ENCODE measurements at places on chromosomes 7 and 10. TPM values are rescaled to one million over a fixed set of nuclear protein-coding genes. Genes with fewer than 3 reads are reported as not detected.

Gene TUBGCP2
- 40.3 TPM for polyA plus RNA-seq

Gene STEAP1B
- not detected for polyA plus RNA-seq

Gene NACAD
- 1.2 TPM for polyA plus RNA-seq

Gene CFAP43
- not detected for polyA plus RNA-seq

Gene SHH
- polyA plus RNA-seq, result 3.5 TPM

Gene HOXA11
- not detected for polyA plus RNA-seq

Gene SDK1
- 1.6 TPM for polyA plus RNA-seq

Gene LAMB1
- polyA plus RNA-seq, result 68.7 TPM

Gene TMEM139
- polyA plus RNA-seq, result 5.3 TPM

Gene NYAP1
- not detected for polyA plus RNA-seq

Gene CELF2
- 6.4 TPM for polyA plus RNA-seq

Gene ACTR3C
- 7.0 TPM for polyA plus RNA-seq

Gene STAG3
- polyA plus RNA-seq, result 8.8 TPM

GRCh38 chr10:94049911-94050310 lies 56.2 kb downstream of the PLCE1 start:
- no peaks in the 10 kb centered on the region for H3K27me3 ChIP-seq
- no peaks in the 10 kb centered on the region for H3K4me1 ChIP-seq
- peak; percentile 21 for DNase-seq
- H3K36me3 ChIP-seq, result no peaks in the 10 kb centered on the region
- no peak overlapping the region for H3K4me3 ChIP-seq
- no peak overlapping the region for H3K27ac ChIP-seq

- peak overlapping the region; percentile 61 for H3K4me3 ChIP-seq
- H3K36me3 ChIP-seq, result no peaks in the 10 kb centered on the region
- DNase-seq, result peak; percentile 30
- peaks cover 97% of the 10 kb centered on the region for H3K27me3 ChIP-seq
- H3K4me1 ChIP-seq, result peaks cover 57% of the 10 kb centered on the region
These were observed 1.8 kb downstream of the EBF3 start for GRCh38 chr10:129962031-129962871.

DNA sequence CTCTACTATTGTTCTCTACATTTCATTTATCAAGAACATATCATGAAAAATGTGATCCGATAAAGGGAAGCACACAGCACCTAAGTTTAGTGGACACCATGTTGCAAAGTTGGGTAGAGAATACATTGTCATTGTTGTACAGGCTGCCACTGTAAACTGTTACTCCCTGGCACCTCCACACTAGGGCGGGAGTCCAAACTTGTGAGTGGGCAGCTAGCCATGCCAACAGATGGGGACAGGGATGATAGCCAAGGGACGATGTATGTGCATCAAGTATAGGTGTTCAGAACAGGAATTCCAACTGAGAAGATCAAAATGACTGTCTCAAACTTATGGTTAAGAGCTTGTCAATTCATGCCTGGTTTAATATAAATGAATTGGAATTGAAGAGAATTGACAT lies 31.1 kb upstream of the COMMD3 start:
- H3K4me1 ChIP-seq, result no peaks in the 10 kb centered on the region
- no peak for DNase-seq
- no peaks in the 10 kb centered on the region for H3K27me3 ChIP-seq
- no peak overlapping the region for H3K4me3 ChIP-seq

GRCh38 chr7:134339475-134339874 lies 22.7 kb upstream of the SLC35B4 start:
- DNase-seq, result no peak
- H3K4me1 ChIP-seq, result no peaks in the 10 kb centered on the region
- H3K36me3 ChIP-seq, result no peaks in the 10 kb centered on the region
- H3K4me3 ChIP-seq, result no peak overlapping the region

DNA sequence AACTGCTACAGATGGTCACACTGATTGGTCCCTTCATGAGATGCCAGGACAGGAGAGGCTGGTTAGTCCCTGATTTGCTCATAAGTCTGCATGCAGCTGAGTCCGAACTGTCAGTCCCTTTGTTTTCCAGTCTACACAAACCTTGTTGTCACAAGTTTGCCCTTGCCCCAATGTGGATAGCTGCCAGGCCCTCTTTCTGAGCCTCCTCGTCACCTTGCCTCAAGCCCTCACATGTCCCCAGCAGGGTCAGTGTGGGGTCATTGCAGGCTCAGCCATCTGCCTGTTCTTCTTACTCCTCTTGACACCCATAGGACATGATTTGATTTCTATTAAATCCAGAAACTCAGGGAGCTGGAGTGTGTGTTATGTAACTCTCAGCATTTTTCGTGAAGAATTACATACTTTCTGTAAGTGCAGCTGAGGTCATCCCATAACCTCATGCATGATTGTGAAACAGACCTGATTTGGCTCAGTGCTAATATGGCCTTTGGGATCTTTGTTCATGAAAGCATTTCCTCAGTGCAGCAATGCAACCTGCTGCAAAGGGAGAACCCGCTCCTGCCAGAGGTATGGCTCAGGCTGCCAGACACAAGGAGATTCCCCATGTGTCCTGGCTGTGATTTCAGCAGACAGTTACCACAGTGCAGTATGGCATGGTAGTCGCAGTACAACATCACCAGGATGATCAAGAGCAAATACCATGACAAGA lies 70.0 kb upstream of the ZMIZ2 start:
- peaks cover 99% of the 10 kb centered on the region for H3K36me3 ChIP-seq
- no peak overlapping the region for H3K4me3 ChIP-seq
- DNase-seq, result no peak
- peaks cover 15% of the 10 kb centered on the region for H3K4me1 ChIP-seq

GRCh38 chr10:34786464-34786863 lies 28.6 kb downstream of the PARD3 start:
- peaks cover 23% of the 10 kb centered on the region for H3K4me1 ChIP-seq
- no peak for DNase-seq
- no peaks in the 10 kb centered on the region for H3K36me3 ChIP-seq
- H3K4me3 ChIP-seq, result no peak overlapping the region
- H3K27me3 ChIP-seq, result no peaks in the 10 kb centered on the region

GRCh38 chr7:77498659-77499379 lies 38.3 kb upstream of the PTPN12 start:
- H3K4me1 ChIP-seq, result no peaks in the 10 kb centered on the region
- no peak overlapping the region for H3K4me3 ChIP-seq
- no peaks in the 10 kb centered on the region for H3K27me3 ChIP-seq
- no peak overlapping the region for H3K27ac ChIP-seq
- no peak for DNase-seq

DNA sequence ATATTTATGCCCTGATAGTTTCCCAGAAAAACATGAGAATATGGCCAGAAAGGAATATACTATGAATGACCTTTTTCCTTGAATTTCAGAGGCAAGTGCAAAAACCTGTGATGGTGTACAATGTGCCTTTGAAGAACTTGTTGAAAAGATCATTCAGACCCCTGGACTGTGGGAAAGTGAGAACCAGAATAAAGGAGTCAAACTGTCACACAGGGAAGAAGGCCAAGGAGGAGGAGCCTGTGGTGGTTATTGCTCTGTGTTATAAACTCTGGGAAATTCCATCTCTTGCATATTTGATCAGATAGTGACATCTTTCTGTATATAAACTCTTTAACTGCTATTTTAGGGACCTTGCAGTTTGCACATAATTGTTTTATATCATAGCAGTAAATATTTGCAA lies 33.7 kb downstream of the RAB18 start:
- no peak overlapping the region for H3K27ac ChIP-seq
- no peak for DNase-seq
- no peaks in the 10 kb centered on the region for H3K27me3 ChIP-seq
- peaks cover 71% of the 10 kb centered on the region for H3K36me3 ChIP-seq
- no peaks in the 10 kb centered on the region for H3K4me1 ChIP-seq

- no peaks in the 10 kb centered on the region for H3K27me3 ChIP-seq
- DNase-seq, result no peak
- H3K27ac ChIP-seq, result peak overlapping the region; percentile 59
- H3K36me3 ChIP-seq, result no peaks in the 10 kb centered on the region
These were observed 5.0 kb downstream of the LDB3 start for GRCh38 chr10:86673216-86673826.

GRCh38 chr7:108007261-108007660 lies 4.3 kb upstream of the LAMB1 start:
- no peak for DNase-seq
- H3K4me3 ChIP-seq, result no peak overlapping the region
- H3K27ac ChIP-seq, result no peak overlapping the region
- peaks cover 24% of the 10 kb centered on the region for H3K4me1 ChIP-seq

DNA sequence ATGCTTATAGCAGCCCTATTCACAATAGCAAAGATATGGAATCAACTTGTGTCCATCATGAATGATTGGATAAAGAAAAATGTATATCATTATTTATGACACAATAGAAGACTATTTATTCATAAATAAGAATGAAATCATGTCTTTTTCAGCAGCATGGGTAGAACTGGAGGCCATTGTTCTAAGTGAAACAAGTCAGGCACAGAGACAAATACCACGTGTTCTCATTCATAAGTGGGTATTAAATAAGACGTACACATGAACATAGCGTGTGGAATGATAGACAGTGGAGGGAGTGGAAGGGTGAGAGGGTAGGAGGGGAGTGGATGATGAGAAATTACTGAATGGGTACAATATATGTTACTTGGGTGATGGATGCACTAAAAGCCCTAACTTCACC lies 762.4 kb downstream of the REEP3 start:
- H3K27ac ChIP-seq, result no peak overlapping the region
- no peak overlapping the region for H3K4me3 ChIP-seq
- no peaks in the 10 kb centered on the region for H3K36me3 ChIP-seq
- no peaks in the 10 kb centered on the region for H3K27me3 ChIP-seq

- H3K4me1 ChIP-seq, result peaks cover 10% of the 10 kb centered on the region
- no peaks in the 10 kb centered on the region for H3K36me3 ChIP-seq
- no peak for DNase-seq
- H3K4me3 ChIP-seq, result no peak overlapping the region
- H3K27ac ChIP-seq, result no peak overlapping the region
These were observed 40.4 kb downstream of the RASGEF1A start for GRCh38 chr10:43226441-43226840.

GRCh38 chr7:99618726-99619125 lies 2.0 kb downstream of the ZSCAN25 start:
- H3K36me3 ChIP-seq, result peaks cover 55% of the 10 kb centered on the region
- no peak for DNase-seq
- H3K27ac ChIP-seq, result no peak overlapping the region

DNA sequence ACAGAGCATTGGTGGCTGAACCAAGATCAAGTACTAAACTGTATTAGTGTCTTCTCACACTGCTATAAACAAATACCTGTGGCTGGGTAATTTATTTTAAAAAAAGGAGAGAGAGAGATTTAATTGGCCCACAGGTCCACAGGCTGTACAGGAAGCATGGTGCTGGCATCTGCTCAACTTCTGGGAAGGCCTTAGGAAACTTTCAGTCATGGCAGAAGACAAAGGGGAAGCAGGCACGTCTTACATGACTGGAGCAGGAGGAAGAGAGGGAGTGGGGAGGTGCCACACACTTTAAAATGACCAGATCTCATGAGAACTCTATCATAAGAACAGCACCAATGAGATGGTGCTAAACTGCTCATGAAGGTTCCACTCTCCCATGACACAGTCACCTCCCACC lies 95.2 kb upstream of the JCAD start:
- H3K27me3 ChIP-seq, result no peaks in the 10 kb centered on the region
- no peaks in the 10 kb centered on the region for H3K36me3 ChIP-seq
- H3K27ac ChIP-seq, result no peak overlapping the region

GRCh38 chr10:45444976-45445898 lies 71.2 kb downstream of the ALOX5 start:
- DNase-seq, result no peak
- H3K36me3 ChIP-seq, result no peaks in the 10 kb centered on the region
- H3K27me3 ChIP-seq, result no peaks in the 10 kb centered on the region
- H3K4me1 ChIP-seq, result no peaks in the 10 kb centered on the region
- no peak overlapping the region for H3K27ac ChIP-seq

DNA sequence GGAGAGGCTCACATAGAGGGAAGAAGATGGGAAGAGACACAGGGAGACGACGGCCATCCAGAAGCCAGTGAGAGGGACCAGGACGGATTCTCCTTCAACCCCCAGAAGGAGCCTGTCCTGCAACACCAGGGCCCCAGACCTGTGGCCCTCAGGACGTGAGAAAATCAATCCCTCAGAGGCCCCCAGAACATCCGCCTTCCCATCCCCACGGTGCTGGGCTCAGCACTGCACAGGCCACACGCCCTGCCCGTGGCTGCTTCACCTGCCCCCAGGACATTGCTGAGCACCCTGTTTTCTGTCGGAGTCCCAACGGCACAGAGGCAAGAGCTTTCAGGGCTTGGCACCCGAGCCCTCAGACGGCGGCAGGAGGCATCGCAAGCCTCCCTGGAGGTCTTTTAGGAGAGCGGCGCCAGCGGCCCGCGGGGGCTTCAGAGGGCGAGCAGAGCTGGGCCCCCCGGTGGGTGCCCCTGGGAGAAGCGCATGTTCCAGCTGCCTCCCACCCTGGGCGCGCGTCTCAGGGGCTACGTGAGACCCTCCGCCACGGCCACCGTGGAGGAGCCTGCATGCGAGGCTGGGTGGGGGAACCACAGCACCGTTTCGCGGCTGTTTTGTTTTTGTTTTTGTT lies 42.8 kb downstream of the PDGFA start:
- no peak overlapping the region for H3K4me3 ChIP-seq
- no peak overlapping the region for H3K27ac ChIP-seq
- H3K36me3 ChIP-seq, result no peaks in the 10 kb centered on the region
- H3K27me3 ChIP-seq, result no peaks in the 10 kb centered on the region
- H3K4me1 ChIP-seq, result peaks cover 13% of the 10 kb centered on the region

GRCh38 chr7:23331132-23331531 lies 32.0 kb downstream of the MALSU1 start:
- no peak overlapping the region for H3K27ac ChIP-seq
- H3K27me3 ChIP-seq, result peaks cover 14% of the 10 kb centered on the region
- H3K4me1 ChIP-seq, result peaks cover 41% of the 10 kb centered on the region
- no peaks in the 10 kb centered on the region for H3K36me3 ChIP-seq
- no peak overlapping the region for H3K4me3 ChIP-seq

GRCh38 chr10:58291538-58292174 lies 22.7 kb downstream of the CISD1 start:
- H3K27me3 ChIP-seq, result no peaks in the 10 kb centered on the region
- no peaks in the 10 kb centered on the region for H3K36me3 ChIP-seq
- no peak overlapping the region for H3K4me3 ChIP-seq
- H3K27ac ChIP-seq, result no peak overlapping the region

DNA sequence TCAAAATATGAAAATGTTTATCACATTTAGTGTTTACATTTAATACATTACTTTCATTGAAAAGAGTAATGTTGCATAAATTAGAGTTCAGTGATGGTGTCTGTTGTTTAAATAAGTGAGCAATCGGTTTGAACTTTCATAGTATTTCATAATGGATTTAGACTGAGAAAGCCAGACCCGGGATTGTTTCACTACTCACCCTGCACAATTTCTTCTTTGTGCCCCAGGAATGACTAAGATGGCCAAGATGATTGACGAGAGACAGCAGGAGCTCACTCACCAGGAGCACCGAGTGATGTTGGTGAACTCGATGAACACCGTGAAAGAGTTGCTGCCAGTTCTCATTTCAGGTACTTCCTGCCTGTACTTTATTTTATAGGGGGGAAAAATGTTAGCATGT lies 74.6 kb downstream of the VCL start:
- DNase-seq, result no peak
- no peak overlapping the region for H3K4me3 ChIP-seq
- H3K4me1 ChIP-seq, result no peaks in the 10 kb centered on the region
- peak overlapping the region; percentile 6 for H3K27ac ChIP-seq

- peaks cover 5% of the 10 kb centered on the region for H3K4me1 ChIP-seq
- no peaks in the 10 kb centered on the region for H3K36me3 ChIP-seq
- DNase-seq, result no peak
- H3K27ac ChIP-seq, result no peak overlapping the region
- peaks cover 59% of the 10 kb centered on the region for H3K27me3 ChIP-seq
These were observed 37.7 kb downstream of the RBAK start for GRCh38 chr7:5083311-5083711.

Data from stomach (tissue), 19 donors.